ENCODE measurements at places on chromosomes 12 and 14. TPM values are rescaled to one million over a fixed set of nuclear protein-coding genes. Genes with fewer than 3 reads are reported as not detected.

The CLEC4A gene
- total RNA-seq, result not detected

The GLT8D2 gene
- total RNA-seq, result 0.41 TPM

The IL25 gene
- not detected for total RNA-seq

DNA sequence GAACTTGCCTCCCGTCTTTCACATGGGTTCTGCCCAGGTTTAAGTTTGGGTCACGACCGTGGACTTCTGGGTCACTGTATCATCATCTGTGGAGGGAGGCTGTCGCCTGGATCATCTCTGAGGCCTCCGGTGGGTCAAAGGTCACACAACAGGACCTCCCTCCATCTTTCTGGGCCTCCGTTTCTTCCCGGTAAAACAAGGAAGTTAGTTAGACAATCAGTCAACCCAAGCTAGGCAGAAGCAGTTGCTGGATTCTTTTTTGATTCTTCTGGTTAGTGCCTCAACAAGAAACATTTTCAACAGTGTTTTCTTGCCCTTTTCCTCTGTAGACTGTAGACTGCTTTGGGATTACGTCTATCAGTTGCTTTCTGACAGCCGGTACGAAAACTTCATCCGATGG lies 186.6 kb upstream of the BCL2L14 start:
- H3K36me3 ChIP-seq, result peaks cover 14% of the 10 kb centered on the region
- H3K27ac ChIP-seq, result peak overlapping the region; percentile 31
- no peaks in the 10 kb centered on the region for H3K27me3 ChIP-seq
- no peak for DNase-seq
- no peak overlapping the region for H3K4me3 ChIP-seq

- H3K27me3 ChIP-seq, result no peaks in the 10 kb centered on the region
- H3K27ac ChIP-seq, result no peak overlapping the region
- H3K4me3 ChIP-seq, result no peak overlapping the region
- no peak for DNase-seq
- no peaks in the 10 kb centered on the region for H3K36me3 ChIP-seq
- no peaks in the 10 kb centered on the region for H3K4me1 ChIP-seq
Measured at GRCh38 chr12:3809357-3810015, 56.6 kb upstream of the CRACR2A start.

DNA sequence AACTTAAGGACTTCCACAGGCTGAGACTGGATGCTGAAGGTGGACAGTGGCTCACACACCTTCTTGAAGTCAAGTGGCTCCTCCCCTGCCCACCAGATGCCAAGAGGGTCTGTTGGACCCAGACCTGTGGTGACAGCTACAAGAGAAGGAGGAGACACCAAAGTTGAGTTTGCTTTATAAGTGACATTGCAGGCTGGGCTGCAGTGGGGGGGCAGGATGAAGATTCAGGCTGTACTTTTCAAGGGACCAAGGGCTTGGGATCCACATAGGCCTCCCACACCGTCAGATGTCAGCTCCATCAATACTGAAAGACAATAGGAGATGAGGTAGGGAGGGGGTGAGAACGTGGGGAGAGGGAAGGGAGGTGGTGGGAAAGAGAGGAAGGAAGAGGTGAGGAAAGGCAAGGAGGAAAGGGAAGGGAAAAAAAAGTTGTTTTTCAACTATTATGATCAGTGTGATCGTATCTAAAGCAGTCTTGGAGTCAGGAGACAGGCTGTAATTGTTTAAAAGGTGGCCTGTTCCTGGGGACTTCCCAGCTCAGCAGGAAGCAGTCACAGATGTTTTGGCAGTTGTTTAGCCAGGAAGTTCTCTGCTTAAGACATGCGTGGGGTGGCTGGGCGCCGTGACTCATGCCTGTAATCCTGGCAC lies 84.1 kb upstream of the RESF1 start:
- H3K4me1 ChIP-seq, result no peaks in the 10 kb centered on the region
- no peak overlapping the region for H3K4me3 ChIP-seq
- peak overlapping the region; percentile 72 for H3K27ac ChIP-seq
- DNase-seq, result peak; percentile 18
- H3K27me3 ChIP-seq, result no peaks in the 10 kb centered on the region
- H3K36me3 ChIP-seq, result no peaks in the 10 kb centered on the region

DNA sequence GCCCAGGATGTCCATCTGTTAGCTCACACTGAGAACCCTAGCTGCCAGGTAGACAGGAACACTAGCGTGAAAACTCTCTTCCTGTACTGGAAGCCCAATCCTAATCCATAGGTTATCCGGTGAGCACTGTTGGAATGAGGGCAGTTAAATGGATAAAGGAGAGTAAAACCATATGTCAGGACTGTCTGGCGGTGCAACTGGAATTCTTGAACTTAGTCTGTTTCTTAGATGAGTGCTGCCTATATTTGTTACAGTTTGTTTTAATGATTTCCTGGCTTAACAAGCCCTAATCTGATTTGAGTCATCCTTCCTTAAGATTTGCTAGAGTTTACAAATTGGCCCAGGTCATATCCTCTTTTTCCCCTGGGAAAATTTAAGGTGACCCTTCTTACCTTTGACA lies 104.7 kb downstream of the ANO4 start:
- H3K27ac ChIP-seq, result no peak overlapping the region
- H3K36me3 ChIP-seq, result no peaks in the 10 kb centered on the region
- H3K4me1 ChIP-seq, result no peaks in the 10 kb centered on the region
- no peak overlapping the region for H3K4me3 ChIP-seq
- DNase-seq, result no peak

GRCh38 chr12:14654842-14655241 lies 41.6 kb downstream of the GUCY2C start:
- H3K27ac ChIP-seq, result no peak overlapping the region
- H3K36me3 ChIP-seq, result no peaks in the 10 kb centered on the region
- no peak overlapping the region for H3K4me3 ChIP-seq
- no peak for DNase-seq
- H3K27me3 ChIP-seq, result no peaks in the 10 kb centered on the region

- DNase-seq, result no peak
- peaks cover 77% of the 10 kb centered on the region for H3K36me3 ChIP-seq
- no peak overlapping the region for H3K27ac ChIP-seq
- no peaks in the 10 kb centered on the region for H3K4me1 ChIP-seq
- no peak overlapping the region for H3K4me3 ChIP-seq
- H3K27me3 ChIP-seq, result no peaks in the 10 kb centered on the region
Measured at GRCh38 chr12:132046561-132046960, 96.8 kb downstream of the EP400 start.

DNA sequence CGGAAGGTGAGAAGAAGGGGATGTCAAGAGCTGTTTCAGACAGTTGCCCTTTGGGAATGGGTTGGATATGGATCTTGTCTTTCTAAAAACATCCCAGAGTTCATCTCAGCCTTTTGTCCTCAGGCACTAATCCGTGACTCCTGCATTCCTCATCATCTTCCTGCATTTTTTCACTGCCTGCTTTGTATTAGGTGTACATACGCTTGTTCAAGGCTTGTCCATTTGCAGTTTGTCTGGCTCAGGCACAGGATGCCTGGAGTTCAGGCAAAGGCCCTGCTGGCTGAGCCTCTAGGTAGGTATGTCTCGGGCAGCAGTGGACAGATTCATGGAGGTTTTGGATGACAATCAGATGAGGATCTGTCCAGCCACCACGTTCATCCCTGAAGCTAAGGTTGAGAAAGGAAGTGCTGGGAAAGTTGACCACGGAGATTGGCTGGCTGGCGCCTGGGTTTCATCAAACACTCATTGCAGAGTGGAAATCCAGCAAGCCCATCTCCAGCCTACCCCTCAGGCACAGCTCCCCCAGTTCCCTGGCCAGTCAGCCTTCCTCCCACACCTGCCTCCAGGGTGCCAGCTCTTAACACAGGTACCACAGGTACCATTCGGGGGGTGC lies 12.4 kb upstream of the TMEM106C start:
- no peak overlapping the region for H3K4me3 ChIP-seq
- no peak for DNase-seq
- H3K4me1 ChIP-seq, result no peaks in the 10 kb centered on the region
- no peaks in the 10 kb centered on the region for H3K36me3 ChIP-seq
- no peak overlapping the region for H3K27ac ChIP-seq

DNA sequence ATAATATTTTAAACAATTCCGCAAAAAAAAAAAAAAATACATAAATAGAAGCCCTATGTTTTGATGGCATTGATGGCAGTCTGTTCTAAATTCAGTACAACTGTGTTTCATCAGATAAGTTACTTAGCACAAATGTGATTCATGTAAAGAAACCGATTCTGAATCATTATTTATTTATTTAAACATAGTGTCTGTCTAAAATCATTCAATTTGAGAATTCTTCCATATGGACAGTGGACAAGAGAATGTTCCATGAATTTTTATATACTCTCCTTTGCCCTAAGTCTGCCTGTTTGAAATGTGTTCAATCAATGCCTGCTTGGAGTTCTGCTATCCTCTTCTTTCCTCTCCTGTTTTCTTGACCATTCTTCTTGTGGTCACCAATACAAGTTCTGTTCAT lies 126.5 kb downstream of the PDE3A start:
- H3K4me3 ChIP-seq, result no peak overlapping the region
- H3K4me1 ChIP-seq, result no peaks in the 10 kb centered on the region
- no peak for DNase-seq
- H3K27me3 ChIP-seq, result no peaks in the 10 kb centered on the region

GRCh38 chr12:124504273-124505000 lies 63.0 kb downstream of the NCOR2 start:
- no peaks in the 10 kb centered on the region for H3K36me3 ChIP-seq
- peak overlapping the region; percentile 58 for H3K27ac ChIP-seq
- no peak overlapping the region for H3K4me3 ChIP-seq

GRCh38 chr12:49652921-49653520 lies 29.7 kb downstream of the PRPF40B start:
- no peak overlapping the region for H3K4me3 ChIP-seq
- H3K27me3 ChIP-seq, result no peaks in the 10 kb centered on the region
- DNase-seq, result no peak
- no peak overlapping the region for H3K27ac ChIP-seq
- peaks cover 19% of the 10 kb centered on the region for H3K36me3 ChIP-seq
